Frontal cortex (tissue), 4 donors: ENCODE measurements at places on chromosomes 6 and 20. TPM values are rescaled to one million over a fixed set of nuclear protein-coding genes. Genes with fewer than 3 reads are reported as not detected.

GRCh38 chr20:58511364-58511763 lies 3.8 kb downstream of the APCDD1L start:
- DNase-seq = no peak

DNA sequence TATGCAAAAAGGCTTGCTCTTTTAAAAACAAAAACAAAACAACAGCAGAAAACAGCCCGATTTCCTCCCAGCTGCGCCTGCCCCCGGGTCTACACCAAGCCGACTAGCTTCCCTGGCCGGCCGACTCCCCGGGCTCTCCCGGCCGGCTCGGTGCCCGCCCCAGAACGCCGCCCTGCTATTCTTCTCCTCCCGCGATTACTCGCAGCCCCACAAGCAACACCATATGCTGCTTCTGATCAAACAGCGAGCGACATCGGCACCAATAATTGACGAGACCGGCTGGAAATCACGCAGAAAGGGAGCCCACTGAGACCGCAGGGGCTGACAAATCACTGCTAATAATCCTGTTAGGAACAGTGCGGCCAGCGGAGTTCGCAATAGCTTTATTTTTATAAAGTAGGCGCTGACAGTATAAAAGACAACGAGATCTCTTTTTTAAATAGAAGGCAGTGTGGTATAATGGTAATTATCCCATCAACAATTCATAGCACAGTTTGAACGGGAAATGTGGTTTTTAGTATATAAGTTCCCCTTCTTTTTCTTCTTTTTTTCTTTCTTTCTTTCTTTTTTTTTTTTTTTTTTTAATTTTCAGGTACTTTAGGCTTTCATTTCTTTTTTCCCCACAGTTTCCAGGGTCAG lies 3.3 kb downstream of the SIM1 start:
- no peak for DNase-seq

- no peak for DNase-seq
Measured at GRCh38 chr6:15574023-15574422, 88.8 kb downstream of the DTNBP1 start.

GRCh38 chr20:25514747-25515340 lies 70.5 kb downstream of the NINL start:
- no peak for DNase-seq

DNA sequence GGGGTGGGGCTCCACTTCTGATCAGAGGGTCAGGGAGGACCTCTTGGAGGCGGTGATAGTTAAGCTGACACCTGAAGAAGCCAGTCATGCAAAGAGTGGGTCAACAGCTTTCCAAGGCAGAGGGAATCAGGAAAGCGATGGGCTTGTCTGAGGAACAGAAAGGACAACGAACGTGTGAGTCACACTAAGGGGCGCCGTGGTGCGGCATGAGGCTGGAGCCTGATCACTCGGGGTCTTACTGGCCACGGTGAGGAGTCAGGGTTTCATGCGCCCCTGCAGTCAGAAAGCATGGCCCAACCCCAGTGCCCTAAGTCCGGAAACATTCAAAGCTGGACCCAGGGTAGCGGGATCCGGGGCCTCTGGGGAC lies 50.6 kb upstream of the SLC32A1 start:
- no peak for DNase-seq

- no peak for DNase-seq
Measured at GRCh38 chr6:15319677-15320076, 73.8 kb downstream of the JARID2 start.

- DNase-seq = no peak
Measured at GRCh38 chr6:12258591-12259075, 31.5 kb upstream of the EDN1 start.

GRCh38 chr6:146305951-146306350 lies 237.7 kb upstream of the RAB32 start:
- DNase-seq = no peak

DNA sequence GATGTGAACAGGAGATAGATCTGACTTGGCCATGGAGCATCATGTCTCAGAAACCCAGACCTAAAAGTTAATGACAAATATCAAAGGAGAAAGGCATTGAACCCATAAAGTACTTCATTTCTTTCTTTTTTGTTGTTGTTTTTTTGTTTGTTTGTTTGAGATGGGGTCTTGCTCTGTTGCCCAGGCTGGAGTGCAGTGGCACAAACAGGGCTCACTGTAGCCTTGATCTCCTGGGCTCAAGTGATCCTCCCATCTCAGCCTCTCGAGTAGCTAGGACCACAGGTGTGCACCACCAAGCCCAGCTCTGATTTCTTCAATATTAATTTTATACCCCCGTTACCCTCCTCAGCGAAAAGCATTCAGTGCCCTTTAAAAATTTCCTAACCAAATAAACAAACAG lies 45.8 kb downstream of the KIF16B start:
- no peak for DNase-seq

DNA sequence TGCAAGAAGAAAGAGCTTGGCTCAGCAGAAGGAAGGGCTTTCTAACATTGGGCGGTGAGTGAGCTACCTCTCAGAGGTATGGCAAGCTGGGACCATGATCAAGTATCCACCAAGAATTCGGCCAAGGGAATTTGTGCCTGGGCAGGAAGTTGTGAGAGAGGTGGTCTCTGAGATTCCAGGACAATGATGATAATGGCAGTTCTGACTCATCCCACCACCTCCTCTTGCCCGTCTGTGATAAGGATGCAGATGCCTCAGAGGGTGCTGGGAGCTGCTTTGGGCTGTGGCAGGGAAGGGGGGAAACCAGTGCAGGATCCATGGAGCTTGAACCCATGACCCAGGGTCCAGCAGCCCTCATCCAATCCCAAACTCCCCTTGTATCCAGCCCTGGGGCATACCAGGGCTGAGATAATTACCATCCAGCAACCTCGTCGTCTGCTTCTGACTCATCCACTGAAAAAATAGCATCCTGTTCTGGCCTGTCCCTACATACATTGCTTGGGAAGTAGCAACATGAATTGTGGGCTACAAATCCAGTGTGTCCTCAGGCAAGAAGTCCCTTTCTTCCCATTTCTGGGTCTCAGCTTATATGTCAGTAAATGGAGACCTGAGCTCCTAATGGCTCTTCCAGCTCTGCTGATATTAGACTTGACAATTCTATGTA lies 5.9 kb downstream of the TGM6 start:
- DNase-seq = no peak

DNA sequence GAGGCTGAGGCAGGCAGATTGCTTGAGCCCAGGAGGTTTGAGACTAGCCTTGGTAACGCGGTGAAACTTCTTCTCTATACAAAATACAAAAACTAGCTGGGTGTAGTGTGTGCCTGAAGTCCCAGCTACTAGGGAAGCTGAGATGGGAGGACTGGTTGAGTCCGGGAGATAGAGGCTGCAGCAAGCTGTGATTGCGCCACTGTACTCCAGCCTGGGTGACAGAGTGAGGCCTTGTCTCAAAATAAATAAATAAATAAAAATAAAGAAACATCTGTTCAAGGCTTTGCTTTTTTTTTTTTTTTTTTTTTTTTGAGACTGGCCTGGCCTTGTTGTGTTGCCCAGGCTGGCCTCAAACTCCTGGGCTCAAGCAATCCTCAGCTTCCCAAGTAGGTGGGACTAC lies 23.7 kb upstream of the SLC23A2 start:
- no peak for DNase-seq

DNA sequence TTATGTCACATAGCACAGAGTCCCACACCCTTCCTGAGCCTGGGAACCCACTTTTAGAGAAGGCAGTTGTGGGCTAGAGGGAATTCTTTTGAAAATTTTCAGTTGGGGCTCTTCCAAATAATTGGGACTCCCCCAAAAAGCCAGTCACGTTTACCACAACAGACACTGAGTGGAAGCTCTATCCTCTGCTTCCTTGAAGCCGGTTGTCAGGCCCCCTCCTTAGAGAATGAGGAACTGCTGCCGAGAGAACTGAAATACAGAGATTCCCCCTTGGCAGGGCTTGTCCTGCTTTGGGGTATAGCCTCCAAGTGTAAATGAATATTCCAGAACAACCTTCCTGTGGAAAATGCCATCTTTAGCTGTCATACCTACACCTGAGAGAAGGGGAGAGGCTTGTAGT lies 2.7 kb upstream of the JAG1 start:
- DNase-seq = no peak

GRCh38 chr6:15313367-15313766 lies 67.5 kb downstream of the JARID2 start:
- DNase-seq = no peak

- no peak for DNase-seq
Measured at GRCh38 chr6:137847748-137848147, 19.3 kb upstream of the TNFAIP3 start.

GRCh38 chr6:113634352-113635163 lies 222.6 kb upstream of the MARCKS start:
- DNase-seq = no peak

The SIRPB2 gene
- total RNA-seq = 0.82 TPM

The CABLES2 gene
- total RNA-seq = 2.9 TPM

The CALHM4 gene
- not detected for total RNA-seq

The HLA-DMA gene
- 0.82 TPM for total RNA-seq

The SEL1L2 gene
- total RNA-seq = 0.41 TPM

The MRPS18B gene
- 53.0 TPM for total RNA-seq

The LST1 gene
- total RNA-seq = 1.2 TPM
